ENCODE measurements at places on chromosomes 7 and 10. TPM values are rescaled to one million over a fixed set of nuclear protein-coding genes. Genes with fewer than 3 reads are reported as not detected.
A peak's percentile ranks its signal among the peaks of the same experiment; 100 is the strongest.

DNA sequence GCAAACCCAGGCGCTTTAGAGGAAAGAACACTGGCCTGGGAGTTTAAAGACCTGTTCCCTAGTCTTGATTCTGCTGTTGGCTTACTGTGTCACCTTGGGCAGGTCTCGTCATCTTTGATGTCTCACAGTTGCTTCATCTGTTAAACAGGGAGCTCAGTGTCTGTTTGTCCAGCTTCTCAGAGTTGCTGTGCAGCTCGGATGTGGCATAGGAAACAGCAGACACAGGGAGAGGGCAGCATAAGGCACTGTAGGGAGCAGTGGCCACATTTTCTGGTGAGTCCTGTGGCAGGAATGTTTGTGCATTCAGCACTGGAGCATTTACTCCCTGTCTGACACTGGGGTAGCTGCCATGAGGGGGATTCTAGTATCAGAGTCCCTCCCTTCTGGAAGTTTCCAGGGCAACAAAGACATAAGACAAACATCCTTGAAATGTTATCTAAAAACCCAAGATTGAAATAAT, 2.0 kb downstream of the REPIN1 start:
- no peaks in the 10 kb centered on the region for H3K27me3 ChIP-seq
- no peak overlapping the region for H3K4me3 ChIP-seq
- DNase-seq = no peak

- H3K27ac ChIP-seq = no peak overlapping the region
- H3K4me3 ChIP-seq = no peak overlapping the region
- no peaks in the 10 kb centered on the region for H3K36me3 ChIP-seq
- H3K4me1 ChIP-seq = peaks cover 2% of the 10 kb centered on the region
These were observed 31.3 kb downstream of the PRKAG2 start for GRCh38 chr7:151845412-151846205.

GRCh38 chr7:92725161-92725925, 111.0 kb downstream of the CDK6 start:
- H3K36me3 ChIP-seq = peaks cover 22% of the 10 kb centered on the region
- H3K4me3 ChIP-seq = no peak overlapping the region
- no peaks in the 10 kb centered on the region for H3K27me3 ChIP-seq
- no peak for DNase-seq
- H3K27ac ChIP-seq = peak overlapping the region; percentile 24

DNA sequence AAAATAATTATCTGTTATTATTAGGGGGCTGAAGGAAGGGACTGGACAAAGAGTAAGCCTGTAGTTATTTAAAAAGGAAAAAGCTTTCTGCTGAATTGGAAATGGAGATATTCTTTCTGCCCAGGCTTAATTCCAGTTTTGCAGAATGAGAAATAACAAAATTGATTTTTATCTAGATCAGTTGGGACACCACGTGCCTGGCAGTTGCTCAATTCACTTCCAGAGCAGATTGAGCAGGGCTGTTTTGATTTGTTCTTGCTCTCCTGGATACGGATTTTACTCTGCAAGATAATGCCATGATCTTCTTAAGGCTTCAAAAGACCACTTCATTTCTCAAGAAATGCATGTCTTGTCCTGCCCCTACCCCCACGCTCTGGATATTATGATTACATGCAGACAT, 524.3 kb downstream of the TCERG1L start:
- H3K4me3 ChIP-seq = no peak overlapping the region
- no peaks in the 10 kb centered on the region for H3K36me3 ChIP-seq
- no peaks in the 10 kb centered on the region for H3K27me3 ChIP-seq
- DNase-seq = peak; percentile 47

DNA sequence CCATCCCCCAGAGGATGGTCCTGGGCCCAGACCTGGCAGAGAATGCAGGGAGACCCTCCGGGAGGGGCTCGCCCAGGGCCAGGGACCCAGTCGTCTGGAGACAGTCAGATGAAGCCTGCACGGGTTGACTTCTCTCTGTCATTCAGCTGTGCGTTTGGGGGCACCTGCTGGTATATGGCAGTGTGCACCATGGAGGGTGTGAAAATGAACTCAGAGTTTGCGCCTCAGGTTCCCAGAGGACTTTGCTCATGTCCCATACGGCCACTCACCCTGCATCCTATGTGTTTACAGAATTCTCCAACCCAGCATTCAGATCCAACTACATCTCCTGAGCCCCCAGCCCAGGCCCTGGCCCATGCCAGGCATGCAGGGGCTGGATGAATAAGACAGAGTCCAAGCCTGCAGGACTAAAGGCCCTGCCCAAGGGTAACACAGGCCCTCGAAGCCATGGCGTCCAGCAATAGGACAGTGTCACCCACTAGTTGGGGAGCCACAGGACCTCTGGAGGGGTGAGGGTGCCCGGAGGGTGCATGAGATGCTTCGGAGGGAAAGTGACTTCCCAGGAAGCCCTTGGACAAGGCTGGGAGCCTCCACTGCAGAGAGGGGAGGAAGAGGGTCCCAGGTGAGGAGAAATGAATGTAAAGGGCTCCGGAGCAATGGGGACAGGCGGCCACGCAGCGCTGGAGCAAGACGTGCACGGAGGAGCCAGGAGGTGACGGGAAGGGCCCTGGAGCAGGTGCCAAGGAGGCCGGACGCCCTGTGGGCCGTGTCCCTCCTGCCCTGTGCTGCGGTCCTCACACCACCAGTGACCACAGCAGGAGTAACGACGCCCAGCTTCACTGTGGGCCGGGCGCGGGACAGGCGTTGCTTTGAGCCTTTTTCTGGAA, 36.3 kb downstream of the CALML3 start:
- H3K4me1 ChIP-seq = peaks cover 45% of the 10 kb centered on the region
- peaks cover 6% of the 10 kb centered on the region for H3K27me3 ChIP-seq
- no peak overlapping the region for H3K4me3 ChIP-seq

GRCh38 chr10:5588603-5589002, 63.8 kb downstream of the CALML3 start:
- H3K4me3 ChIP-seq = no peak overlapping the region
- peaks cover 8% of the 10 kb centered on the region for H3K27me3 ChIP-seq
- H3K27ac ChIP-seq = no peak overlapping the region
- H3K4me1 ChIP-seq = peaks cover 68% of the 10 kb centered on the region
- no peak for DNase-seq

NME8 gene
- 0.22 TPM for total RNA-seq

C10orf62 gene
- total RNA-seq = not detected

HTRA1 gene
- 219 TPM for total RNA-seq

TMEM196 gene
- 0.04 TPM for total RNA-seq
